ENCODE measurements at places on chromosomes 11 and 22.

DNA sequence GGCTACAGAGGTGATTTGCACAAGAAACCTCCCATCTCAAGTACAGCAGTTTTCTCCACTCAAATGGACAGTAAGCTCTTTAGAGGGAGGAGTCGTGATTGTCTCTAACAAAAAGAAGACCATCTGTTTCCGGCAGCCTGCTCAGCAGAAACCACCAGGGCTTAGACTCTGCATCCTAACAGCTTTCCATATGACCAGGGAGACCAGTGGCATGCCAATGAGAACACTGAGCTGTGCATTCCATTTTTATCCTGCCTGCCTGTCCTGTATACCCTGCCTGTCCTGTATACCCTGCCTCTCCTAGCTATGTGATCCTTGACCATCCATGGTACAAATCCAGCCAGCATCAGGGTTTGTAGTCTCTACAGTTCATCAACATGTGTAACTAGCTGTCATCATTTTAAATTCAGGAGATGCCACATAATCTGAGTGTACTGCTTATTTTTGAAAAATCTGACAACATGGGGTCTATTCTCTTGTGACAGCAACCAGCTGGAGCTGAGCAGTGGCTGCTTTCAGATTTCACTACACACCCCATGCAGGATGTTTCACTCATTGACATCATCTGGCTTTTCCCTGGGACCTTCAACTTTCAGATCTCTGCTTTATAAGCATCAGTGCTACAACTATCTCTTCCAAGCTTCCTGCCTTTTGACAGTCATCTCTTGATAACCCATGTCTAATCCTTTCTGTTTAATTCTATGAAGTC is 50.5 kb upstream of the POU2AF2 start:
- no peak for DNase-seq

GRCh38 chr11:58497951-58498350 is 10.0 kb downstream of the OR5B21 start:
- no peak for DNase-seq

DNA sequence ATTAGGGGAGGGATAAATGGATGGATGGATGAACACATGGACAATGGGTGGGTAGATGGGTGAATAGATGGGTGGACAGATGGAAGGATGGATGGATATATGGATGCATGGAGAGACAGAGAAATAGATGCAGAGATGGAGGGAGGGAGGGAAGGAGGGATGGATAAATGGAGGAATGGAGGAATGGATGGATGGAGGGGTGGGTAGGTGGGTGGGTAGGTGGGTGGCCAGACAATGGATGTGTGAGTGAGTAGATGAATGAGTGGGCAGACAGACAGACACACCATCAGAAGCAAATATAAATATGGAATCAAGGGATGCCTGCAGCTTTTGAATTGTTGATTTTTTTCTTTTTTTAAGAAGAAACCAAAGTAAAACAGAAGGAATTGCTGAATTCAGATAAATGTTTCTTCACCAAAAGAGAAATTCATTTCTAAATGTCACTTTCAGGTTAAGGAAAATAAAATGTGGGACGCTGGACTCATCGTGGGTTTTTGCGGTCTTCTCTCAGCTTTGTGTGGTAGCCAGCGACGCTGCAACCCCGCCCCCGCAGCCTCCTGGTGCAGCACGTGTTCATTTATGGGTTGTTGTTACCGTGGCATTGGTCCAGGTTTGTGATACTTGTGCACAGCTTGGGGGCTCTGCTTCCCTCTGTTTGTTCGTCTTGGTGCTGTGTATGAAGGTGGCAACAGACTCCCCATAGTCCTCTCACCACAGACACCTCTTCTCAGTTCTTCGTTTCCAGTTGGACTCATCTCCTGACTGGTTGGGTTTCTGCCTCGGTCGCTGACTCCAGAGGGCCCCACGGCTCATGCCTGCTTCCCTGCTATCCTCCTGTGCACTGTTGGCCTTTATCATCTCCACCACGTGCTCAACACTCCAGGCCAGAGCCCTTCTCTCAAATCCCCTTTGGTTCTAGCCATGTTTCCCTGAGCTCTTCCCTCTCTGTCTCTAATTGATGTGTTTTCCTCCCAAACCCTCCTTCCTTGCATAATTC is 76.4 kb downstream of the CDKN1C start:
- no peak for DNase-seq

- DNase-seq: peak; percentile 0
Observed at GRCh38 chr11:114953039-114953438, 274.7 kb downstream of the NXPE2 start.

GRCh38 chr11:133669371-133670053 is 137.2 kb upstream of the OPCML start:
- DNase-seq: no peak

- DNase-seq: no peak
Observed at GRCh38 chr11:110797453-110797852, 85.2 kb upstream of the ARHGAP20 start.

- no peak for DNase-seq
Observed at GRCh38 chr11:30967579-30967978, 381.4 kb upstream of the MPPED2 start.

GRCh38 chr22:18970948-18971315 is 34.8 kb upstream of the PRODH start:
- no peak for DNase-seq

DNA sequence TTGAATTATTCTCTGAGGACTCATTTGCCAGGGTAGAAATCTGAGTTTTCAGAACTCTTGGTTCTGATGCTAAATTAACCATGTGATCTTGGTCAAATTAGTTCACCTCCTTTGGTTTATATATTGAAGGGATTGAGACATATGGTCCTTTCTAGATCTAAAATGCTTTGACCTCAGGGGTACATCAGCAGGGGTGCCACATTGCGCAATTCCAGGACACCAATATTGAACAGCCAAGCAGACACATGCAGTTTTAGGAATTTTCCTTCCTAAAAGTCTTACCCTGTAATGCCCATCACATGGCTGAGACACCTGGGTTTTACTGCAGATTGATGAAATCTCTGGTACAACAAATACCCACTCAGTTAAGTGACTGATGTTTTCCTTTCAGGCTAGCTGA is 254.4 kb upstream of the NCAM1 start:
- DNase-seq: no peak

- no peak for DNase-seq
Observed at GRCh38 chr11:66854231-66854661, 2.6 kb upstream of the LRFN4 start.

GRCh38 chr11:44805596-44805995 is 78.8 kb downstream of the TSPAN18 start:
- DNase-seq: no peak

DNA sequence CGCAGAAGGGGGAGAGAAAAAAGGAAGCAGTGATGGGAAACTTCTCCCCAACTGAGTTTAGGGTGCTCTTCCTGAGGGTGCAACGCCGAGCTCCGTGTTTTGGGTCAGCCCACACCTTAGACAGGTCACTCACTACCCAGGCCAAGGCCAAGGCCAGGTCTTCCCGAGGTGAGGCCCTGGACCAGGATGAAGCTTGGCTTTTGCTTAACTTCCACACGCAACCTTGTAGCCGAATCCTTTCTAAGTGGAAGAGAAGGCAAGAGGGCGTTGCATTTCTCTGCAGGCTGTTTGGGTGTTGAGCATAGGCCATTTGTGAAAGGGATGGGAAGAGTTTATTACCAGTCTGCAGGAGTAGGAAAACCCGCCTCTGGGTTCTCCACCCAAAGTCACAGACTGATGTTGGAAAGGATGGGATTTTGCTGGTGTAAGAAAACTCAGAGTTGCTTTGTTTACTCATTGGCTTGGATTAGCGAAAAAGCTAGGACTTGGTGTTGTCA is 1.5 kb downstream of the KREMEN1 start:
- DNase-seq: no peak

DNA sequence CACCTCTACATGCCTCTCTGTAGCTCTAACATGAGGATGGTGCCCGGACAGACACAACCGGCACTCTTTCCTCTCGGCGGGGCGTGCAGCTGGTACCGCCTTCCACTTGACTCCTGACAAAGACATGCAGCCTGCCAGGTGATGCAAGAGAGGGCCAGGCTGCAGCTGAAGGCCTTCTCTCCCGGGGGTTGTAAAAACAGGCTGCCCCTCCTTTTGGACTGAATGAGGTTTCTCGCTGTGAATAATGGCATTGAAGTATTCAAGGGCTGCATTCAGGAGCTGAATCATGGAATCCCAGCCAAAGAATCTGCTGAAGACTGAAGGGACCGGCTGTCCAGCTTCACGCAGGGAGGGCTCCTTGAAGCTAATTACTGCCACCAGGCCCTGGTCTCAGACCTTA is 110.9 kb downstream of the GALNT18 start:
- DNase-seq: no peak

DNA sequence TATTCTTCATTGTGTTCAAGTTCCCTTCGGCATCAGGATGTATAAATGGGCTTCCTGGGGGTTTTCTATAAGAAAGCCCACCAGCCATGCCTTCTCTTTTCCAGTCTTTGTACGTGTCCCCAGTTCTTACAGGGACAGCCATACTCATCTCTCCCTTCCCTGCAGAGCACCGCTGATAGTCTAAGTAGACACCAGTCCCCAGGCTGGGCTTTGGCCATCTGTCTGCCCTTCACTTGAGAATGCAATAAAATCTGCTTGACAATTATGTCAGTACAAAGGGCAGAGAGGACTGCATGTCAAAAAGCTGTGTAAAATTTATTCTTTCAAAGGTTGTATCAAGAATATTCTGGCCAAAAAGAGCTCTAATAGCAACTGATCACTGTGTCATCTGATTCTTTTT is 27.3 kb downstream of the NTM start:
- DNase-seq: no peak

GRCh38 chr11:125679397-125679796 is 1.2 kb downstream of the ACRV1 start:
- DNase-seq: no peak

GRCh38 chr11:111510311-111510710 is 1.9 kb downstream of the BTG4 start:
- DNase-seq: no peak

- DNase-seq: peak; percentile 25
Observed at GRCh38 chr11:127345819-127346459, 345.4 kb upstream of the KIRREL3 start.

GRCh38 chr22:17239156-17239701 is 20.0 kb upstream of the ADA2 start:
- DNase-seq: no peak

- no peak for DNase-seq
Observed at GRCh38 chr22:41732096-41732772, 32.9 kb downstream of the MEI1 start.

GRCh38 chr11:70402685-70403084 is 4.4 kb downstream of the CTTN start:
- no peak for DNase-seq

GRCh38 chr11:8258784-8259183 is 4.9 kb downstream of the LMO1 start:
- DNase-seq: no peak

- DNase-seq: peak; percentile 19
Observed at GRCh38 chr22:38871360-38872171, 450 bp downstream of the CBX6 start.

GRCh38 chr11:80519596-80520506 is 1079.0 kb upstream of the TENM4 start:
- DNase-seq: no peak

GRCh38 chr11:67657300-67657699 is 6.8 kb upstream of the ACY3 start:
- DNase-seq: no peak

DNA sequence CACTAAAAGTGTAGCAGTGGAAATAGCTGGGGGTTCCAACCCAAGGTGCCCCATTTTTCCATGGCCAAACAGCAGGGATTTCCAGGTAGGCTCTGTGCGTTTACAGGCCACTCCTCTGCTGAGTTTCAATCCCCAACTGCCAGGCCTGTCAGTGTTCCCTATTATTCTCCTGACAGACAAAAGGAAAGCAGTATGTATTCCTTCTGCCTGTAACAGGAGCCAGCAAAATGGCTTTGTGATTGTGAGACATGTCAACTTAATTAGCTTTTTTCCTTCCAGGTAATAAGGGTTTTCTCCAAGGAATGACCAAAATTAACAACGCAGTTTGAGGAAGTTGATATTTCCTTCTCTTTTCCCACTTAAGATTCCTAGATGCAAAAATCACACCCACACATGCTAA is 277.1 kb upstream of the MPPED2 start:
- no peak for DNase-seq

GRCh38 chr11:45909594-45910475 is 2.8 kb upstream of the FREY1 start:
- no peak for DNase-seq

GRCh38 chr11:67440229-67441097 is 2.8 kb downstream of the CORO1B start:
- DNase-seq: no peak

GRCh38 chr22:17475318-17476230 is 87.7 kb upstream of the SLC25A18 start:
- DNase-seq: no peak

DNA sequence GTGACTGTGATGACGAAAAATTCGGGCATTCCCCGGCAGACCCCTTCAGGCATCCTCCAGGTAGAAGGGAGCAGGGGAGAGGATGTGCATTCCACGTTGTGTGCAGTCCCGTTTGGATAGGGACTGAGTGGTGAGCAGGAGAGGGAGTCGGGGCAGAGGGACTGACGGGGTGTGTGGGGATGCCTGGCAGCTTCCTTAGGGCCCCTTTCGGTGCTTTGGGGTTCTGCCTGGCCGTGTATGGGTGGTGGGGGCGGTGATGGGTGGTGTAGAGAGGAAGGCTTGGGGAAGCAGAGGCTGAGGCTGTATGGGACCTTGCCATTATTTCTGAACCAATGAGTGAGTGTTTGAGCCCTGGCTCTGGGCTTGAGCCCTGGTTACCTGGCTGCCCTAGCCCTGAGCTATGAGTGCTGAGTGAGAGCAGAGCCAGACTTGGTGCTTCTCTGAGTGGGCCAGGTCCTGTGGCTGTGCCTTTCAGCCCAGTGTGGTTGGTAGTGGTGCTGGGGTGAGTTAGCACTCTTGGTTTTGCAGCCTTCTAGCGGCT is 914 bp downstream of the INPPL1 start:
- no peak for DNase-seq

DNA sequence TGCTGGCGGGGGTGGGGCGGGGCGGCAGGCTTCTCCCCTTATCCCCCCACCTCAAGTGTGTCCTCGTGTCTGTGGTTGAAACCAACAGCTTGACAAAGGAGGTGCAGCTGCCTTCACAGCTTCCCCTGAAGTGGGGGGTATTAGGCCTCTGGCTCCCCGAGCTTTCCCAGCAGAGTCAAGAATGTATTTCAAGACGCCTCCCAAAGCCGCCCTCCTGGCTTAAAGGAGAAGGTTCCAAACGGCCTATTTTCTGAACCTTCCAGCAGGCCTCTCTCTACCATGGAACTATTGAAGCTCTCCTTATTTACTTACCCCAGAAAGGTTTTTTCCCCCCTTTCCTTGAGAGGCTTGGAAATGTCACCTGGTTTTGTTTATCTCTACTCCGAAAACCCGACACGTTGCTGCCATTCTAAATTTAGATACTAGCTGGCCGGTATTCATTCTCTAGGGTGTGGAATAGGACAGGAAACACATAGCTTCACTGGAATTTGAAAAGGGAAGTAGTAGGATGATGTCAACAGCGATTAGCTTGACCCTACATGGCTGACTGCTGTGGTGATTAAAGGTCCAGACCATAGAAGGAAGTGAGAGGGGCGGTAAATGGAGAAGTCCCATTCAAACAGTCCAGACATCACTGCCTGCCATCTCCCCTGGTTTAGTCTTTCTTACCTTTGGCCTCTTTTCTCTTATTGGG is 671 bp upstream of the PICALM start:
- peak; percentile 86 for DNase-seq

- DNase-seq: no peak
Observed at GRCh38 chr22:37618674-37619073, 10.0 kb downstream of the GGA1 start.

- peak; percentile 76 for DNase-seq
Observed at GRCh38 chr11:68212421-68213134, 518 bp downstream of the KMT5B start.

GRCh38 chr11:124762105-124762623 is at the start of gene ESAM:
Gene ESAM, minus strand, starts transcription at chr11:124762290. Its CDS starts 136 bp downstream, at chr11:124762154.
- peak; percentile 17 for DNase-seq
